ENCODE measurements at places on chromosomes 7 and 10.
A peak's percentile ranks its signal among the peaks of the same experiment; 100 is the strongest.

DNA sequence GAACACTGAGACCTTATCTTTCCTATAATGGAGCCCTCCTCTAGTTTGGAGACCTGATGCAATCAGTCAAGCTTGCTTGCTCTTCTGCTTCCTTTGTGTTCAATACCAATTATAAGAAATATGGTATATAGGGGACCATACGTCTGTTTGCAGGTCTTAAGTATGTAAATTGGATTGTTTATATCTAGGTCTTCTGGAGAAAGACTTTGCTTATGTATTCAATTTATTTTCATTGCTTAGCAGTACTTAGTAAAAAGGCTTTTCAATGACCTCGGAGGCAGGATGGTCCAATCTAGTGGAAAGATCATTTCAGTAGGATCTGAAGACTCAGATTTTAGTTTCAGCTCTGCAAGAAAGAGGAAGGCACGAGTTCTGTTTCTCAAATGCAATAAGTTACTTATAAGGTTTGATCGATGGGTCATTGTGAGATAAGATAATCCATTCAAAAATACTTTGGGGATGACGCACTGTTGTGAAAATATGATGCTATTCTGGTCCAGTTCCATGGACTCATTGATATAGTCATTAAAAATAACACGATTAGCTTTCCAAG is 571.6 kb downstream of the SH2D4B start:
- no peak for DNase-seq

DNA sequence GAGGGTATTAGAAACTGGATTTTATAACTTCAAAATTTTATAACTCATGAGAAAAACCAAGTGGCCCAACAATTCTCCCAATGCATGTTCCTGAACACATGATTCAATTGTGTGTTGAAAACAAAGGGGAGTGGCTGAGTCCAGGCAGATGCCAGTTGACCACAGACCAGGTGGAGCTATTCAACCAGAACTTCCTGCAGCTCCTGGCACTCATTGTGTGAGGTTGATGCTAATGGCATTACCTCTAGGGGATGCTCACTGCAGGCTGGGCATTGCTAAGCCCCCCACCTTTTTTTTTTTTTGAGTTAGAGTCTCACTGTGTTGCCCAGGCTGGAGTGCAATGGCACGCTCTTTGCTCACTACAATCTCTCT is 20.3 kb downstream of the MYOF start:
- peak; percentile 89 for DNase-seq

- no peak for DNase-seq
Observed at GRCh38 chr10:85679710-85680109, 686.9 kb downstream of the GRID1 start.

GRCh38 chr7:150734254-150734653 is 3.0 kb upstream of the GIMAP5 start:
- no peak for DNase-seq

DNA sequence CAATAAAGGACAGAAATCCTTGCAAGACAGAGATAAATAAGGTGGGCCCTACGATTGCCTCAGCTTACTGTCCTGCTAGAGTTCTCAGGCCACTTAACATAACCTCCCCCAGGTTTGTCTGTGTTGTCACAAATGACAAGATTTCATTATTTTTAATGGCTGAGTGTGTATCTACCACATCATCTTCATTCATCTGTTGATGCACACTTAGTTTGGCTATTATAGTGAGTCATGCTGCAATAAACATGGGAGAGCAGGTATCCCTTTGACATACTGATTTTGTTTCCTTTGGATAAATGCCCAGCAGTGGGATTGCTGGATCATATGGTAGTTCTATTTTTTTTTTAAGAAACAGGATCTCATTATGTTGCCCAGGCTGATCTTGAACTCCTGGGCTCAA is 60.6 kb downstream of the PRTFDC1 start:
- no peak for DNase-seq

- no peak for DNase-seq
Observed at GRCh38 chr10:119315128-119316001, 108.0 kb downstream of the GRK5 start.

- no peak for DNase-seq
Observed at GRCh38 chr7:97075928-97076327, 41.6 kb upstream of the SDHAF3 start.

DNA sequence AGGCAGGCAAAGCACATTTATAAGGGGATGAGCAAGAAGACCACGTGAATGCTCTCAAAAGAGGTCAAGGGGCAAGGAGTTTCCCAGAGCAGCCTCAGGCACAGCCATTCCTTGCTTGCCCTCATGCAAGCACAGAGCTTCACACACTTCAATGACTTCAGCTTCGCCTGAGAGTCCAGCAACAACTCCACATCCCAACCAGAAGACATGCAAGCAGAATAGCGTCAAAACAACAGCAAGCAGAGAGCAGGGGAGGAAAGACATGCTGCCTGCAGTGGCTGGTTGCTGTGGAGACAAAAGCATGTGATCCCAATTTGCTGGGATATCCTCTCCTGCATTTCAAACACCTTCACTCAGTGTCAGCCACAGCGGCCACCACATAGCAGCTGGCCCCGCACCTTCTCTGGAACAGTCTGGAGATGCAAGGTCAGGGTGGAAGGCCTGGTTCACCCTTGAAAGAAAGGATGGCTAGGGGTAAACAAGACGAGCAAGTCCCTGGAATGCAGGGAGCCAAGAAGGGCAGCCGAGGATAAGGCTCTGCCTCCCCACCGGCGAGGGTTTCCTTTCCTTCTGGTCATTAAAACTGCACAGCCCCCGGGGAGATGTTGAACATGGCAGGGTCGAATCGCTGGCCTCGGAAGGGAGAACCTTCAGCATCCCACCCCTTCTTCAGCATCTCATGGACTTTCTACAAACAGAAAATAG is 60.2 kb upstream of the CAMK2B start:
- DNase-seq = no peak

GRCh38 chr10:13396369-13396768 is 48.3 kb upstream of the SEPHS1 start:
- DNase-seq = no peak

GRCh38 chr10:103932971-103933370 is 15.0 kb upstream of the STN1 start:
- DNase-seq = no peak

DNA sequence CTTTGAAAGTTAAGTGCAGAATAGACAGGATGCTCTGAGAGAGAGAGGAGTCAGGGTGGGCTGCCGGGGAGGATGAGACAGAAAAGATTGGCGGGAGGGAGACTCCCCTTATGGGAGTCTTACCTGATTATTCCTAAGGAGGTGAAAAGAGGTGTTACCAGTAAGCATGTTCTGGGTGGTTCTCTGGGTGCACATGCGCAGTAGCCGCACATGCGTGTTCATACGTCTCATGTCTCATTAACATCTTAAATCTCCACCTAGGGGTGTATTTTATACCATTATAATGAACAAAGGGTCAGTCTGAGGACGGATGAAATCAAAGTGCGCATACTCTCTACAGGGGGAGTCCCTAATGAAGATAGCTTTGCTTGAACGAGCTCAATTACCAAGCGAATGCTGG is 592.9 kb upstream of the C7orf33 start:
- DNase-seq = no peak

- DNase-seq = peak; percentile 48
Observed at GRCh38 chr7:139842401-139843210, 13.5 kb downstream of the TBXAS1 start.

GRCh38 chr7:26858241-26858715 is 6.1 kb downstream of the SKAP2 start:
- no peak for DNase-seq

- DNase-seq = no peak
Observed at GRCh38 chr10:65845916-65846315, 1079.9 kb upstream of the LRRTM3 start.

- no peak for DNase-seq
Observed at GRCh38 chr10:86137561-86137960, 229.0 kb downstream of the GRID1 start.

- no peak for DNase-seq
Observed at GRCh38 chr10:10609379-10609955, 408.2 kb upstream of the CELF2 start.

DNA sequence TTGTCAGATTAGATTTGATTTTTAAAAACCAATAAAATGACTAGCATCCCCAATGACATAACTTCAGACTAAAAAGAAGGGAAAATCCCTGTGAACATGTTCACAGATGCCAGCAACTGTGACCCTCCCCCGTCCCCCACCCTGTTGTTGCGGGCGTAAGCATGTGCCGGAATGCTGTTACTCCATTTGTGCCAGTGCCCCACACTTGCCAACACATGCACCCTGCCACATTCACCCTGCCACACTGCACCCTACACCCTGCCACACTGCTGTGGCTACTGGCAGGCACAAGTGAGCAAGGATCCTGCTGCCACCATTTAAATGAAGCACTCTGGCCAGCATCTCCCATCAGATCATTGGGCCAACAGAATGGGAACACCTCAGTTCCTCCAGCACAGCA is 540.2 kb downstream of the GRID1 start:
- no peak for DNase-seq

- DNase-seq = no peak
Observed at GRCh38 chr10:132724446-132724845, 61.5 kb downstream of the NKX6-2 start.

DNA sequence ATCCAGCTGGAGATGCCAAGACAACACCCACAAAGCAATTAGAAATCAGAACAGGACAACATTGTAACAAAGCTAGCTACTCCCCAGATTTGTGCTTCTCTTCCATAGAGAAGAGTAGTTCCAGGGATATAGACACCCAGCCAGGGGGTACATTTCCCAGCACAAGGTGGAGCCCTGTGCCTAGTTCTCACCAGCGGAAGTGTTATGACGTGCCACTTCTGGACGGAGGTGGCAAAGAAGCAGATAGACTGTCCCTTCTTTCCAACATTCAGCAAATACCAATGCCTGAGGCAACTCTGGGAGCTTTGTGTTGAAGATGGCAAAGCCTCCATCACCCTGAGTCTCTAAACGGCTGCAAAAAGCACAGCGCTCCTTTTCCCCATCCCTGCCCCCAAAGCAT is 23.4 kb upstream of the GSAP start:
- DNase-seq = no peak

DNA sequence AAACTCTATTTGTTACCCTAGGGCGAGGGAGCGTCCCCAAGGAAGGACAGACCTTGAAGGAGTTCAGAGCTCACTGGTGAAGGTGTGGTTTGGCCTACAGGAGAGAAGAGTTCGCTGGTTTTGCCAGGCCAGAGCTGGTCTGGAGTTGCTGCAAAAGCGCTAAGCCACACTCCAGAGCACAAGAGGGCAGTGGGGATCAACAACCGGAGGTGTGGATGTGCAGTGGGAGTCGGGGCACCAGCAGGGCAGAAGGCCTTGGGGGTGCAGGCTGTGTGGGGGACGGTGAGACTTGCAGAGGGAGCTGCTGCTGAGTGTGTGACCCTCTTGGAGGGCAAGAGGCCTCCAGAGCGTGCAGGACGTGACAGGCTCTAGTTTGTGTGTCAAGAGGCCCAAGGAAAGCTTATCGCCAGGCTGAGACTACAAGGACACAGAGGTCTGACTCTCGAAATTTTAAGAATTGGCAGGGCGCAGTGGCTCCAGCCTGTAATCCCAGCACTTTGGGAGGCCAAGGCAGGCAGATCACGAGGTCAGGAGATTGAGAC is 14.3 kb upstream of the CUL1 start:
- no peak for DNase-seq

DNA sequence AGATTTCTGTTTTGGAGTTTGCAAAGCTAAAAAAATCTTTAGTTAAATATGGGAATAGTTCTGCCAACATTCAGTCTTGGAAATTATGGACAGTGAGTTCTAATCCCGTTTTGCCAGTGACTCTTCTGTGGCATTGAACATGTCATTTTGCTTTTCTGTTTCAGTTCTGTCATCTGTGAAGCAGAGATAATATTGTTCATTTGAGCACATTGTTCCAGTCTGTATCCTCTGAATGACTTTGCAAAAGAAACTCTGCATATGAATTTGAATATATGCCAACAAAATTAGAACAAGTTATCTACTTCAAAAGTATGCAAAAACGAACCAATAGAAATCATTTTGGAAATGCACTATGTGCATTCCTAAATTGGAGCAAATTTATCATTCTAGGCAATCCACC is 746.0 kb upstream of the POT1 start:
- no peak for DNase-seq

- DNase-seq = peak; percentile 47
Observed at GRCh38 chr7:2037808-2038522, 194.8 kb downstream of the MAD1L1 start.

GRCh38 chr10:13788320-13788600 is 201.5 kb downstream of the PRPF18 start:
- no peak for DNase-seq

DNA sequence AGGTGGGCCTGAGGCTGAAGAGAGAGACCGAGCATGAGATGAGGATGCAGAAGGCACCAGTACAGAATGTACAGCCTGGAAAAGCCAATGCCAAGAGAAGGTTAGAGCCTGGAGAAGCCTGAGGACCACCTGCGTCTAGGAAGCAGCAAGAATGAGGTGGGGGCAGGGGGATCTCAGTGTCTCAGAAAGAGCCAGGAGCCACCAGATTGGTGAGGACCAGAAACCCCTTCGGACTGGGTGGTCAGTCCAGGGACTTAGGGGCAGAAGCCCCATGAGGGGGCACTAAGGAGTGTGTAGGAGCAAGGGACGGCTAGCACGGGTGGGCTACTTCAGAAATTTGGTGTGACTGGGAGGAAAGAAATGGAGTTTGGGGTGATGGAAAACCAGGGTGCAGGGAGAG is 205.9 kb upstream of the RNF32 start:
- no peak for DNase-seq

DNA sequence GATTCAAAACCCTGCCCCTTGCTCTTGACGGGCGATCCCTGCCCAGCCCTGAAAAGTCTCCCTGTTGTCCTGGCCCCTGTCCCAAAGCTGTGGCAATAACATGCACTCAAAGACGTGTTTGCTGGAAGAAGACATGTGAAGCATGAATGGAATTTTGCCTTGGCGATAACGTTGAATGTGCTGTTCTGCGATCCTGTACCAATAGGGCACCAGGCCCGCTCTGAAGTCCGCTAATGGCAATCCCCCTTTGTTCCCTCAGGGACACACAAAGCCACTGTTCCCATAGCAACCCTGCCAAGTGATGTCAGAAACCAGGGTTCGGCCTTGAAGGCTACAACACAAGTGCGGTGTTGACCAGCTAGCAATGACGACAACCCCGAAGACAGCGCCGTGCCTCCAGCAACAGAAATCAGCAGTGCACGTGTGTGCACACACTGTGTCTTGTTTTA is 284.6 kb downstream of the KLF6 start:
- no peak for DNase-seq

DNA sequence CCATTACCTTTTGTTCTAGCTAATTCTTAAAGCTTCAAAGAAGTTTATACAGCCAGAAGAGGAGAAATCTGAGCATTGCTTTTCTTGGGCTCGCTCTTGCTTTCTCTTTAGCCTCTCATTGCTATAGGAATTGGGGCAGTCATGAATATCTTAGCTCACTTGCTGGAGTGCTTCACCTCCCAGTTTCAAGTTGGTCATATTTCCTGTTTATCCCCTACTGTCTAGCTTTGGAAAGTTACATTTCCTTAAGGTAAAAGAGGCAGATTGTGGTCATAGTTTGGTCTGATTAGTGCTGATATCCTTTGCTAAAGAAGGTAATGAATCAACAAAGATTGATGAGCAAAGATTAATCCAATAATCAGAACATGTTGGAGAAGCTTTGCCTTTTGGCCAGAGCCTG is 77.7 kb upstream of the GLI3 start:
- no peak for DNase-seq

Measured in OCI-LY7 (cell line).